ENCODE measurements at places on chromosomes 6 and 20.

DNA sequence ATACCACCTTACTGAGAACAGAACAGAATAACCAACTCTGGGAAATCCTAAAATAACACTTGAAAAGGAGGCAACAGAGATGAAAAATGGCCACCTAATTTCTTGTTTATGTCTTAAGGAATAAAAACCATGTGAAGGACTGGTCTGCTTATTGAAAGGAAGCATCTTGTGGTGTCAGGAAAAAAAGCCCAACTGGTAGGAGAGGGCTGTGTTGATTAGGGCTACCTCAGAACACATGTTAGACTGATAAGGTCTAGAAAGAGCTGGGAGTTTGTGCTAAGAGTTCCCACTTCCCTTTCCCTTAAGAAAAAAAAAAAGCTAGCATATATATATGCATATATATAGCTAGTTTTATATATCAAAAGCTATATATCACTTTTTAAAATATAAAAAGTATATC lies 425.3 kb upstream of the BTBD3 start:
- DNase-seq = no peak

GRCh38 chr6:29527126-29527525 lies 32.4 kb downstream of the UBD start:
- no peak for DNase-seq

DNA sequence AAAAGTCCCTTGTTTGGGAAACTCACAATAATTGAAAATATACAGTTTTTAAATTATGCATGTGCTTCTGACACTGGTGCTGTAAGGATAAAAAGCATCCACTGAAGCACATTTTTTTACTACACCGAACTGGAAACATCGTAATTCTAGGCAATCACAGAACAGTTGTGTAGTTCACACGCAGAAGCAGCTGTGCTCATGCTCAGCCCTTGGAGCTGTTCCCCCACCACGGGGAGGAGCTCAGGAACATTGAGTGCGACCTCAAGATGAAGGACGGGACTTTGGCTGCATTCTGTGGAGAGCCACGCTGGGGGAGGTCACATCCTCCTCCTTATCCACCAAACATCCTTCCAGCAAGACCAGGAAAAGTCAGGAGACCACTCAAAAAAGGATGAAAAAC lies 466.3 kb upstream of the CDH4 start:
- DNase-seq = no peak

DNA sequence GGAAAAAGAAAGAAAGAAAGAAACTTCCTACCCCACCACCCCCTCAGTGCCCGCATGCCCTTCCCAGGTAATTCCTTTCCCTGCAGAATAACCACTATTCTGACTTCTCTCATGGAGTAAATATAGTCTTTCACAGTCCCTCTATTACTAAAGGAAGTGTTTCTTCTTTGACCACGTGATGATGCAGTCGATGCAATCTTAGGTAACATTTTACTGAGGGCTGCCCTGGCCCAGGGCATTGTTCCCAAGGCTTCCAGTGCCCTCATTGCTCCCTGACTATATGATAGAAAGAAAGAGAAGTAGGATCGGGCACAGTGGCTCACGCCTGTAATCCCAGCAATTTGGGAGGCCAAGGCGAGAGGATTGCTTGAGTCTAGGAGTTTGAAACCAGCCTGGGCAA lies 29.1 kb downstream of the ARHGAP40 start:
- no peak for DNase-seq

DNA sequence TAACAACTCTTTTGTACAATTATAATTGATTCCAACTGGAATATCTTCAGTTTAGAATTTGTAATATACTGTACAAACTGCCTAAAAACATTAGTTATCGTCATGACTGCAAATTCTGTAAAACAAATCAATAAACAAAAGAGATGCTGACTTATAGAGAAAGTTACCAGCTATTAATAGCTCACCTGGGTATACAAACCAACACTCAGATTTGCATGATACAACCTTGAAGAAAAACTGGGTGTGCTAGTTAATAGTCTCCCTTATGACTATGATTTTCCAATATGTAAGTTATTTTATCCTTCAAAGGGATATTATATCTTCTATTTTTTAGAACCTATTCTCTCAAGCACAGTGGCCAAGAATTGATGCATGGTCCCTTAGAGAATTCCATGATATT lies 698.5 kb downstream of the FRK start:
- no peak for DNase-seq

GRCh38 chr6:123759472-123759871 lies 44.2 kb upstream of the NKAIN2 start:
- DNase-seq = no peak

- DNase-seq = no peak
These were observed 1.7 kb downstream of the RSPO3 start for GRCh38 chr6:127120023-127120786.

DNA sequence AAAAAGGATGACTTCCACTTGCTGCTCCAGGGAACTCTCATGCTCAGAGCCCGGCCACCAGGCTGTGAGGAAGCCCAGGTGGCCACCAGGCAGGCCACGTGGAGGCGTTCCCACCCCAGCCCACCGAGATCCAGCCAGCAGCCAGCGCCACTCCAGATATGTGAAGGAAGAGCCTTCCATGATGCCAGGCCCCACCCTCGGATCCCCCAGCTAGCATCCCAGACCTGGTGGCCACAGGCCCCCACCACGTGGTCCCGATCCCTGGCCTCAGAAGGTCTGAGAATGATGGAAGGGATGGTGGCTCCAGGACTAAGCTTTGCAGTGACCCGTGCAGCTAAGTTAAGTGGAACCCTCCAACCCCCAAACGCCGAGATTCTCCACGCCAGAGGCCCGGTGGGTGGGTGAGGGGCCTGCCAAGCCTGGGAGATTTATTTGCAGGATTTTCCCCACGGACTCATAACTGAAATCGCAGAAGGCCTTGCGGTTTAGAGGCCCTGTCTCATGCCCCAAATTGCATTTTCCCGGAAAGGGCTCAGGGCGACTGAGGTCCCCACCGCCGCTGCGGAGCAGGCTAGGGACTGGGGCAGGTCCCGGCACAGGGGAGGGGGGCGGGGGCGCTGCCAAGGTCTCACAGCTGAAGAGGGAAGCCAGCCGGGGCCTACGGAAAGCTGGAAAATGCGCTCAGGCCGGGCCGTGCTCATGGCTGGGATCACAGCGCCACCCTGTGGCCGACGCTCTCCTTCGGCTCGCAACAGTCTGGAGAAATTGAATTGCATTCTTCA lies 31.1 kb upstream of the CST7 start:
- peak; percentile 25 for DNase-seq

DNA sequence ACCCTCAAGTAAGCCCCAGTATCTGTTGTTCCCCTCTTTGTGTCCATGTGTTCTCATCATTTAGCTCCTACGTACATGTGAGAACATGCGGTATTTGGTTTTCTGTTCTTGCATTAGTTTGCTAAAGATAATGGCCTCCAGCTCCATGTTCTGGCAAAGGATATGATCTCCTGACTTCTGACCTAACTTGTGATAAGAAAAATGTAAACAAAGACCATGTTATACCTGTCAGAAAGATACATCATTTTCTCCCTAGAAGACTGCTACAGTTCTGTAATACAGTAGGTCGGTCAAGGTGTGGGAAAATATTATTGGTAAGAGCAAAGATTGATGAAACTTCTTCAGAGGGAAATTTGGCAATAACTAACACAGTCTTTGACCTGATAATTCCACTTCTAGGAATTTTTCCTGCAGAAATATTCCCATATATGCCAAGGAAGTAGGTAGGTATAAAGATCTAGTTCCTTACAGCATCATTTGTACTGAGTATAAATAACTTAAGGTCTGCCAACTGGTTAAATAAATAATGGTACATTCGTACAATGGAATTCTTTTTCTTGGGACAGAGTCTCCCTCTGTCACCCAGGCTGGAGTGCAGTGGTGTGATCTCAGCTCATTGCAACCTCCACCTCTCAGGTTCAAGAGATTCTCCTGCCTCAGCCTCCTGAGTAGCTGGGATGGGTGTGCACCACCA lies 19.1 kb upstream of the FKBP5 start:
- no peak for DNase-seq

GRCh38 chr6:139927236-139927635 lies 552.8 kb upstream of the CITED2 start:
- DNase-seq = no peak

DNA sequence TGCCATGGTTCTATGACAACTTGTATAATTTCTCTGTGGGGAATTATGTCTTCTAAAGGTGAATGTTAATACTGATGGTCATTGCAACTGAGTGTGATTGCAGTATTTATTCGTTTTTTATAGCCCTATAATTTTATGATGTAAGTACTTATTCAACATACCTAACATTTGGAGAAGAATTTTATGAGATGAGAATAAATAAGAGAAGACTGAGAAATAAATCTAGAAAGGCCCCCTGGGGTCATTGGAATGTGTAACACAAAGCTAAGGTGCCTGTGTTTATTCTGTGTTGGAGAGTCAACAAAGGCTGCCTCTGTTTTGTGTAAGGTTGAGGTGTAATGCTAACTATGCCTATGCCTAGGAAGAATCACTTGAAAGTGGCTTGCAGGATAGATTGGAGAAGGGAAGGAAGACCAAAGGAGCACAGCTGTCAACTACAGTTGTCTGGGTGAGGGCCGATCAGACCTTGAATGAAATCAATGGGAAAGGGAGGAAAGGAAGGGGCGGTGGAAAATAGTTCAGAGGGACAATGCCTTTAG lies 1076.7 kb downstream of the KIF16B start:
- no peak for DNase-seq

- DNase-seq = no peak
These were observed 45.2 kb upstream of the BCLAF1 start for GRCh38 chr6:136334853-136335252.

DNA sequence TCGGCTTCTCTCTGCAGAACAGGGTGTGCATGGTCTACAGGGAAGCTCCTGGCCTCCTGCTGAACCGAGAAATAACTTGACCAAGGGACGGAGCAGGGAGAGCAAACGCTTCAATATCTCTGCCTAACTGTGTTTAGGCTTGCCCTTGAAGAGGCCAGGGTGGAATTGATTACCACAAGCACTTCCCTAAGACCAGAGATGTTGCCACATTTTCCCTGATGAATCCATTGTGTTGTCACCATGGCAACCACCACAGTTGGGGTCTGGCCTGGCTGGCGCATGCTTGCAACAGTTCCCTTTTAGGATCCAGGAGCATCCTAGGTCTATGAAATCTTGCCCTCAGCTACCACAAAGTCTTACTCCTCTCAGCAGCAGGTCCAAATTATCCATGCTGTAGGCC lies 213.5 kb upstream of the SULF2 start:
- DNase-seq = no peak

- DNase-seq = peak; percentile 32
These were observed 619 bp downstream of the RREB1 start for GRCh38 chr6:7108196-7108963.

- no peak for DNase-seq
These were observed 17.2 kb upstream of the SCP2D1 start for GRCh38 chr20:18796282-18796833.

DNA sequence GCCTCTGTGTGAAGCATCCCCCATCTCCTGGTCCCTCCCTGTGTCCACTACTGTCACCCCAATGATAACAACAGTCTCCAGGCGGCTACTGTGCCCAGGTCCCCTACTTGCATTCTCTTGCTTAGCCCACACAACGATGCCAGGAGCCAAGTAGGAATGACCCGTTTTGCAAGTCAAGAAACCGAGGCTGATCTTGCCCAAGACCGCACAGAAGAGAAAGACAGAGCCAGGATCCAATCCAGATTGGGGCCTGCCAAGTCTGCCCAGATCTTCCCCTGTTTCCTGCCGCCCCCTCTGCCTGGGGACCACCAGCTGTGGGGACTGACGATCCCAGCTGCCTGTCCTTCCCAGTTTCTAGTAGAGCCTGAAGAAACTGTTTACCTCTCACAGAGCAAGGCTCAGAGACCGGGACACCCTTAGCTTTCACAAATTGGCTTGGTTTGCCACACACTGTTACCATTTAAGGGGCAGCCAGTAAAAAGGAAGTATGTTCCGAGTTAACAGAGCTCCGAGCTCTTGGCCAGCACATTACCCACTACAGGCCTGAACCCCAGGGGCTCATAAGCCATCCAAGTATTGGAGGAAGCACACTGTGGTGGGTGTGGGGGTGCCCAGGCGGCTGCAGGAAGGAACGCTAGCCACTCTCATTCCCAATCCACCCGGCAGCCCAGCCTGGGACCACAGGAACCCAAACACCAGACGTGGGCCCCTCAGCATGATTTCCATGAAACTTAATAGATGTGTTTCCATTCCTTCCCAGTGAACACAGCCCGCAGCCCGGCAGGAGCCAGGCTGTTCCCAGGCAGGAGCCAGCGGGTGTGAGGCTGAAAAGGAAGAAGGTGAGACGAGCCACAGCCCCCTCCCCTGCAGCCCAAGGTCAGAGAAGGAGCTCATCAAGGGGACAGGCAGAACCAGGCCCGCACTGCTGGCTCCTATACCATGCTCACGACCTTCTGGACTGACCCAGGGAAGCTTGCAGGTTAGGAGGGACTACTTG lies 7.9 kb downstream of the KIAA1755 start:
- DNase-seq = no peak

GRCh38 chr6:36907781-36908180 lies 22.0 kb downstream of the C6orf89 start:
- no peak for DNase-seq

DNA sequence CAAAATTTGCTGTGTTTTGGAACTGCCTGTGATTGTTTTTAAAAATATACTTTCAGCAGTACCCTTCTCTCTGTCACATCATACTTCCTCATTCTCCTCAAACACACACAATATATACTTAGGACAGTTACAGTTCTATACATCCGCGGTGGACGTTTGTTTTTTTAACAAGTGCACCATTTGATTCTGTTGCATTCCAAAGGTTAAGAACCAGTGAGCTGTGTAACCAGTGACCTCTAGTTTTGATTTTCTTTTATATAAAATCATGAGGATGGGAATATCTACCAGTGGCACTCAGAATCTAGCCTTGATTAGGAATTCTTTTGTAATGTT lies 152.8 kb downstream of the CARMIL1 start:
- no peak for DNase-seq

DNA sequence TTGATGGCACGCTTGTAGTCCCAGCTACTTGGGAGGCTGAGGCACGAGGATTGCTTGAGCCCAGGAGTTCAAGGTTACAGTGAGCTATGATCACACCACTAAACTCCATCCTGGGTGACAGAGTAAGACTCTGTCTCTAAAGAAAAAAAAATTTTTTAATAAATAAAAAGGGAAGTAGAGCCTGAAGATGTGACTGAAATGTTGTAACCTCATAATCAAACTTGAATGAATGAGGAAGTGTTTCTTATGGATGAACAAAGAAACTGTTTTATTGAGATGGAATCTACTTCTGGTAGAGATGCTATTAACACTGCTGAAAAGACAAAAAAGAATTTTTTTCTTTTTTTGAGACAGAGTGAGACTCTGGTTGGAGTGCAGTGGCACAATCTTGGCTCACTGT lies 6.7 kb downstream of the MAK start:
- DNase-seq = no peak

DNA sequence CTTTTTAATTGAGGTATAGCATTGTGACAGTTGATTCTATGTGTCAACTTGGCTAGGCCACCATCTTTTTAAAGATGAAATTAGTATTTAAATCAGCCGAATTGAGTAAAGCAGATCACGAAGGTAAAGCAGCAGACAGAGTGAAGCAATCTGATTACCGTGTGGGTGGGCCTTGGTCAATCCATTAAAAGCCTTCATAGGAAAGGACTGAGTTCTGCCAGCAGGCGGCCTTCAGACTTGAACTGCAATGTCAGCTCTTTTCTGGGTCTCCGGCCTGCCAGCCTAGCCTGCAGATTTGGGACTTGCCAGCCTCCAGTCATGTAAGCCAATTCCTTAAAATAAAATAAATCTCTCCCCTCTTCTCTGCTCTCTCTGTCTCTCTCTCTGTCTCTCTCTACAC lies 22.4 kb upstream of the TGM2 start:
- no peak for DNase-seq

Data from activated CD4-positive, alpha-beta T cell treated with anti-CD3 and anti-CD28 coated beads, Interleukin-2, amount 50 U/mL, for 4 hours (primary cell).